ENCODE measurements at places on chromosomes 13 and 19.
A peak's percentile ranks its signal among the peaks of the same experiment; 100 is the strongest.

GRCh38 chr19:52600639-52601024 is 30.5 kb downstream of the ZNF701 start:
- no peak for DNase-seq

DNA sequence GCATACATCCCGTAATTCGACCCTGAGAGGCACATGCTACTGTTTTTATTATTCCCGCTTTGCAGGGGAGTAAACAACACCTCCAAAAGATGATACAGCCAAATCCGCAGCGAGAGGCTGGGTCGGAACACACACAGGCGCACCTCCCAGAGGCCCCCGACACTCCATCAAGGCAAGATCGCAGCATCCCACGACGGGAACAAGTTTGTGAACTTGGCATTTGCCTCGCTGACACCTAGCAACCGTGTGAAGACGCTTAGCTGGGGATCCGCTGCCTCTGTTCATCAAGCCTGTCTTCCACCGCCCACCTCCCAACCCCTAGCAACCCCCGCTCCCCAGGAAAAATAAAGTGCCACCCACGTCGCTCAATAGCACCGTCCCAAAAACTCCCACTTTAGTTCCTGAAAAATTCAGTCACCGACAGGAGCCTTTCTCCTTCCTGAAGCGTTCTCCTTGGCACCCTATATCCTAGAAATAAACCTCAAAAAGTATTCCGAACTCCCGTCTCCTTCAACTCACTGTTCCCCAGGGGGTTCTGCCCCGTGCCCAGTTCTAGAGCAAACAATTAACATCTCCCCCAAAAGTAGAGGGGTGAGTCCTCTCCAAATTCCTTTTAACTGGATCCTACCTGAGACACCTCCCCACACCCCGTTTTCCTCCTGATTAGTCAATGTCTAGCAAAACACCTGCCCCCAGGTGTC is 1.7 kb downstream of the GNG7 start:
- DNase-seq: no peak

- no peak for DNase-seq
These were observed 125.3 kb downstream of the TSHZ3 start for GRCh38 chr19:31223740-31224534.

DNA sequence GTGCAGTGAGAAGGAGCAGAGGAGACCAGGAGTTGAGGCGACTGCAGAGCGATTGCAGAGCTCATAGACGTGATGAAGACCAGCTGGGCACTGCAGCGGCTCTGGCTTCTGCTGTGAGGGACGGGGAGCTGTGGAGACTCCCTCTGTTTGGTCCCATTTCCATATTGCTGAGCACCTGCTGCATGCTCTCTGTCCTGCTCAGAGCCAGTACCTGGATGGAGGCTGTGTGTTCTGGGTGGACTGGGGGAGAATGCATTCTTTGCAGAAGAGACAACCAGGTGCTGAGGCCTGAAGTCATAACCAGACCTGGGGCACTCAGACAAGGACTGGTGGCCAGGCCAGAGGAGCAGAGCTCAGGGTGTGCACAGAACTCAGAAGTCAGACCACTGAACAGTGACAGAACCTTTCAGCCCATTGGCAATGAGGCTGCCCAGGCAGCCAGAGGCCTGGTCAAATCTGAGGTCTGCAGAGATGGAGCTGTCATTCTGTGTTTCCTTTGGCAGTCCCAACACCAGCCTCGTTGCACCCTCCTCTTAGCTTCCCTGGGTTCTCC is 1.3 kb upstream of the A1BG start:
- no peak for DNase-seq

- no peak for DNase-seq
These were observed 79.4 kb downstream of the TM9SF2 start for GRCh38 chr13:99580500-99581268.

DNA sequence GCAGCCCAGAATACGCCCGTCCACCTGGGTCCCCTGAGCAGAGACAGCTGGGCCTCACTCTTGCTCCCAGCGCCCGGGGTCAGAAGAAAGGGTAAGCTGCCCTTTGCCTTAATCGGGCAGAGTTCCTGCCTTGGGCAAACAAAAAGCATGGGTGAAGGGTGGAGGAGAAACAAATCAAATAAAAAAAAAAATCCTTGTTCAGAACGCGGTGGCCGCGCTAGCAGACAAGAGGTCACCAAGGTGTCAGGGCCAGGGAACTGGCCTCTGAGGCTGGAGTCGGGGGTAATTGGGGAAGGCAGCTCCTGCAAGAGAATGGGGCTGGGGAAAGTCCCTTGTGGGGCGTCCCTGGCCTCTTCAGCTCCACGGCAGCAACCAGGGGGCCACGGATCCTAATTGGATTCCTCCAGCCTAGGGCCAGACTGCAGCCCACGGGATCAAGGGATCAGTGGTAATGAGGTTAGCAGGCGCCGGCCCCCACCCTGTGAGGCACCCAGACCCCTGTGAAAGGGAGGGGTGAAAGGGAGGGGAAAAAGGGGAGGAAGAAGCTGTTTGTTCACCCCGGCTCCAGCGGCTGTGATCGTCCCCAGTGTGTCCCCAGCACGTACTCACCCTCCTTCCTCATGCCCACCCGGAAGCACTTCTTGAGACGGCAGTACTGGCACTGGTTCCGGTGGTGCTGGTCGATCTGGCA is 5.5 kb downstream of the NR2F6 start:
- no peak for DNase-seq

DNA sequence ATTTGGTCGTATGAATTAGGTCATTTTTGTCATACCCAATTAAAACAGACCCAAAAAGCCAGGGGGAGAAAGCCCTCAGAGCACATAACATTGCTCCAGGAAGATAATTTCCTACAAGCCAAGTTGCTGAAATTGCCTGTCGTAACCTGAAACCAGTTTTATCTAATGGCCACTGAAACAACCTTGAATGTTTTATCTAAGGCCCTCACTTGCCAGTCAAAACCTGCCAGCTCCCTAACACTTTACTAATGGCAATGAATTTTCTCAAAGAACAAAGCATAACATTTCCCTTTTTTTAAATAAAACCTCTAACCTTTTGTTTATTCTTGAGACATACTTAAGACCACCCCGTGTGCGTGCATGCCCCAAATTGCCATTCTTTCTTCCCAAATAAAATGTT is 496.2 kb upstream of the KLHL1 start:
- no peak for DNase-seq

GRCh38 chr13:105937451-105937850 is 598.0 kb downstream of the EFNB2 start:
- no peak for DNase-seq

GRCh38 chr19:35363711-35364425 is 5.6 kb downstream of the FFAR3 start:
- DNase-seq: no peak

GRCh38 chr19:54096617-54097106 is 3.9 kb downstream of the OSCAR start:
- no peak for DNase-seq

GRCh38 chr19:12202250-12202649 is 39.4 kb downstream of the ZNF136 start:
- peak; percentile 29 for DNase-seq

DNA sequence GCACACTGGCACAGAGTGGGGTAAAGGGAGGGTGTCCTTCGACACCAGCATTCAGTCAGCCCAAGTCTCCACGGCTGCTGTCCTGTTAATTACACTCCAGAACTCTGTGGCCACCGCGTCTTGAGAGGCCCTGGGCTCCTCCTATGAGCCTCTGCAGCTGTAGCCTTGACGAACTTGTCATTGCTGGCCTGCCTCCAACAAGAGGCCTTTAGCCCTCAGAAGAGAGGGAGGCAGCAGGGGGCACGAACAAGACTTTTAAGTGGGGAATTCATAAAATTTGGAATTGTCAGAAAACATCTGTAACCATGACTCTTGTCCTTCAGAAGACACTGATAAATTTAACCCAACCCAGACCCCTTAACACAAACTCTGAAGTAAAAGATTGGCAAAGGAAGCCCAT is 241.9 kb downstream of the UQCRFS1 start:
- no peak for DNase-seq

- no peak for DNase-seq
These were observed 2.4 kb downstream of the APOC2 start for GRCh38 chr19:44948237-44948636.

GRCh38 chr19:17075864-17076542 is 426 bp downstream of the MYO9B start:
- peak; percentile 37 for DNase-seq

- DNase-seq: no peak
These were observed 575 bp downstream of the SHFL start for GRCh38 chr19:10086591-10087192.

DNA sequence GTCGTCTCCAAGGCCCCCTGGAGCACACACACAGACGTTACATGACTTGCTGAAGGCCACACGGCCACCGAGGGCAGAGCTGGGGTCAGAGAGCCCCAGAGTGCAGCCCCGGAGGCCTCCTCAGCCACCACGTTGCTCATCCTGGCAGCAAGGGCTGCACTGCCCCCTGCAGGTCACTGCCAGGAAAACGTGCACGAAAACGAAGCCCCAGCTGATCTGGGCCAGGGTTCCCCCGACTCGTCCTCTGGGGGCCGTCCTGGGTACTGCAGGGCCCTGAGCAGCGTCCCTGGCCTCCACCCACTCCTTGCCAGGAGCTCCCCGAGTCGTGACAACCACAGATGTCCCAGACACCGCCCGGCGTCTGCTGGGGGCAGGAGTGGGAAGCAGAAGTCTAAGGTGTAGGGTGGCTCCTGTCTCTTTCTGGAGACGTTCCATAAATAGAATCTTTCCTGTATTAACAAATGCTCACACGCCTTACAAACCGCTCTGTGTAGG is 3.4 kb downstream of the TPGS1 start:
- DNase-seq: peak; percentile 90

GRCh38 chr19:512547-513365 is 5.5 kb downstream of the TPGS1 start:
- DNase-seq: no peak

DNA sequence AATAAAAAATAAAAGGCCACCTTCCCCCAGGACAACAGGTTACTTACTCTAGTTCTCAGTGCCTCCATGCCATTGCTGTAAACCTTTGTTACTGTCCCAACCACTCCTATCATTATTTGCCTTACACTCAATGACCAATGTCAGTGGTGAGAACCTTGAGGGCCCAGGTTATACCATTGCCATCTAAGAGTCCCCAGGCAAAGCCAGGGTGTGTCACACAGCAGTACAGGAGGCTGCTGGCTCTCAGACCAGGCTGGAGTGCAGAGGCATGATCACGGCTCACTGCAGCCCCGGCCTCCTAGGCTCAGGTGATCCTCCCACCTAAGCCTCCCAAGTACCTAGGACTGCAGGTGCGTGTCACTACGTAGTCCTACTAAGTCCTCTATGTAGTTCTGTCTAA is 6.1 kb downstream of the ELAVL1 start:
- DNase-seq: no peak

- peak; percentile 79 for DNase-seq
These were observed 5.1 kb downstream of the GRIN2D start for GRCh38 chr19:48398375-48399235.

- no peak for DNase-seq
These were observed 5.2 kb upstream of the CEBPG start for GRCh38 chr19:33368074-33368864.

DNA sequence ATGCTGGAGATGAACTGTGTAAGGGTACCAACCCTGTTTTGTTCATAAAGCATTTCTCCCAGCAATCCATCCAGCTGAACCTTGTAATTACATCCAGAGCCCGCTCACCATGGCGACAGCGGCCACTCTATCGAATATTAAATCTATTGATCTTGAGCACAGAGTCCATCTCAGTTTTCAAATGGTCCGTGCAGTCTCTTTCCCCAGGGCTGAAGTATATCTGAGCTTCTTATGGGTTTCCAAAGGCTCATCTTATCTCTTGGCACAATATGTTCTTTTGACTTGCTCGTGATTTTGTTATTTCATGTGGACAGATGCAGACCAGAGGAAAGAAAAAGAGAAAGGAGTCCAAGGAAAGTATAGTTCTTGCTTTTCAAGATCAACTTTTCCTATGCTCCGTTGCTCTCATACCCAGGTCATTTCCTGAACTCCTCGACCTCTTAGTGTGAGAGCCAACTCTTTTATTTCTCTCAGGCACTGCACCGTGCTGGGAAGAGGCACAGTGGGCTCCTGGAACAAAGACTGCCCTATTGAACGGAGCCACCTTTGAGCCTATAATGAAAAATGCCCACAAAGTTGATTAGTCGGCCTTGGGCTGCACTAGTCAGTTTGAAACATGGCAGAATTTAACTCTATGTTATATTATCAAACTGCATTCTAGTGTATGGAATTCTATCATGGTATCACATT is 66.7 kb downstream of the RFC3 start:
- DNase-seq: no peak

DNA sequence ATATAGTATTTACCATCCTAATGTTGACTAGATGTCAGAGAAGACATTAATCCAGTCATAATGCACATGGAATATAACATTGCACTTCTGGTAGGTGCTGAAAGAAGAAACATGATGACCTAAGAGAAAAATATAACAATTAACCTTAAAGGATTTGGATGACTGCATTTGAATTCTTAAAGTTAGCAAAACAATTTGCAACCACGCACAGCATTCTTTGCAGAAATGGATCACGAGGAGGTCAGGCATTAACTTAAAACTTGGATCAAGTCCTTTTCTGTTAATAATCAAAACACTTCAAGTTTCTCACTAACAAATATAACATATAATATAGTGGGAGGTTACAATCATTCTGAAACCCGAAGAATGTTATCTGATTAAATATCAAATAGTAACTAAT is 525.0 kb upstream of the SLITRK6 start:
- no peak for DNase-seq

GRCh38 chr13:104057861-104058260 is 991.6 kb upstream of the SLC10A2 start:
- no peak for DNase-seq

- DNase-seq: peak; percentile 64
These were observed 21.1 kb downstream of the PRR36 start for GRCh38 chr19:7852851-7853769.

- DNase-seq: no peak
These were observed 34.3 kb downstream of the COL4A1 start for GRCh38 chr13:110272651-110273050.

DNA sequence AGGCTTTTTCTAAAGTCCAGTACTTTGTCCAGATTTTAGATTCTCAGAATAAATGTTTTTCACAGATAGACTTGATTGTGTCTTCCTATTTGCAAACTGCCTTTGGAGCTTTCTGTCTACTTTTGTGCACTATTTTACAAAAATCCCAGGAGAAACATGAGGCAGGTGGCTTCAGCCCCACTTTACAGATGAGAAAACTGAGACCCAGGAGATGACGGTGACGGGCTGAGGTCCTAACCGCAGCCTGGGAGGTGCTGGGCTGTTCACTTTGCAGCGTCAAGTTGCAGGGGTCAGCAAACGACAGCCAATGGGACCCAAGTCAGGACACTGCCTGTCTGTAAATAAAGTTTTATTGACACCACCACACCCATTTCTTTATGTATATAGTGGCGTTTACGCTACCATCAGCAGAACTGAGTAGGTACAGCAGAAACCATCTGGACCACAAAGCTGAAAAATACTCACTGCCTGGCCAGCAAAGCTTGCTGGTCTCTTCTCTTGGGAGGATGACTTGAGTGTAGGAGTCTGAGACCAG is 6.8 kb upstream of the KDM4B start:
- DNase-seq: no peak

GRCh38 chr13:113671066-113672001 is 4.3 kb downstream of the GRK1 start:
- no peak for DNase-seq

- DNase-seq: no peak
These were observed 106.4 kb downstream of the FGF14 start for GRCh38 chr13:102295316-102296048.

GRCh38 chr19:16052353-16052752 is 23.9 kb upstream of the TPM4 start:
- no peak for DNase-seq

GRCh38 chr19:19059018-19059836 is 4.6 kb upstream of the SLC25A42 start:
- DNase-seq: no peak

GRCh38 chr13:66896933-66897332 is 333.2 kb downstream of the PCDH9 start:
- no peak for DNase-seq

- DNase-seq: peak; percentile 86
These were observed at the start of gene ZNF486 for GRCh38 chr19:20167020-20167644. TSS of gene ZNF486 (plus strand) at chr19:20167214. CDS start at chr19:20167331, 117 bp downstream.

Data from activated T-cell treated with anti-CD3 and anti-CD28 coated beads for 24 hours (primary cell).